Stomach (tissue), 19 donors: ENCODE measurements at places on chromosomes 13 and 19. TPM values are rescaled to one million over a fixed set of nuclear protein-coding genes. Genes with fewer than 3 reads are reported as not detected.
A peak's percentile ranks its signal among the peaks of the same experiment; 100 is the strongest.

- no peak overlapping the region for H3K4me3 ChIP-seq
- no peaks in the 10 kb centered on the region for H3K27me3 ChIP-seq
- no peak overlapping the region for H3K27ac ChIP-seq
- peaks cover 29% of the 10 kb centered on the region for H3K36me3 ChIP-seq
Measured at GRCh38 chr19:19674315-19674714, 5.7 kb downstream of the ZNF101 start.

DNA sequence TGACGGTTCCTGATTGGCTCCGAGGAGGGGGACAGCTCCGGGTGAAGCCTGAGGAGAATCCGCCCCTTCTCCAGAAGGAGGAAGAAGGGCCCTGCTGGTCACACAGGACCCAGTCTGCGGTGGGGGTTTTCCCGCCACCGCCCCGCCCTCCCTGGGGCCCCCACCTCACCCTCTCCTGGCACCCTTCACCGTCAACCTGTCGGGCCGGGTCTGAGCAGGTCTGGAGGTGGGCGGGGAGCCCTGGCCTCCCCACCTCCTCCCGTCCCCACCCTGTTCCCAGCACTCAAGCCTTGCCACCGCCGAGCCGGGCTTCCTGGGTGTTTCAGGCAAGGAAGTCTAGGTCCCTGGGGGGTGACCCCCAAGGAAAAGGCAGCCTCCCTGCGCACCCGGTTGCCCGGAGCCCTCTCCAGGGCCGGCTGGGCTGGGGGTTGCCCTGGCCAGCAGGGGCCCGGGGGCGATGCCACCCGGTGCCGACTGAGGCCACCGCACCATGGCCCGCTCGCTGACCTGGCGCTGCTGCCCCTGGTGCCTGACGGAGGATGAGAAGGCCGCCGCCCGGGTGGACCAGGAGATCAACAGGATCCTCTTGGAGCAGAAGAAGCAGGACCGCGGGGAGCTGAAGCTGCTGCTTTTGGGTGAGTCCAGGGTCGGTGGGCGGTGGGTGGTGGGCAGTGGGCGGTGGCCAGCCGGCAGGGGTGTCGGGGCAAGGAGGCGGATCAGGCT, at the start of gene GNA15:
Gene GNA15, plus strand, starts transcription at position 73 of the 723 bp plus-strand sequence. Its CDS starts 418 bp downstream, at position 491.
- H3K4me1 ChIP-seq: no peaks in the 10 kb centered on the region
- no peak within 1 kb of the TSS for H3K27ac ChIP-seq
- peak; percentile 80 for DNase-seq

Gene ZNF534
- total RNA-seq: not detected

DNA sequence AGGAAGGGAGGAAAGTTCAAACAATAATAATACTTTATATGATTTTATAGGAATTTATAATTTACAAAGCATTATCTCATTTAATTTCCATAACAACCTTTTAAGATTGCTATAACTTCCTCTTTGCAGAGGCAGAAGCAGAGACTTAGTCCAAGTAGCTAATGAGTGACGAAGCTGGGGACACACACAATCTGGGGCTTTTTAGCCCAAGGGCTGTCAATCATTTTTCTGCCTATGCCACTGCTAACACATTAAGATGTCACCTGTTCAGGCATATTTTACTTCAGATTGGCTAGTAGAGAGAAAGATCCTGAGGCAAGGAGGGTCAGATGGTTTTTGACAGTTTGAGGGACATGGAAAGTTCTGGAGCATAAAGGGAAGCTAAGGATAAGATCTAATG, 12.6 kb downstream of the SCEL start:
- no peak for DNase-seq
- no peaks in the 10 kb centered on the region for H3K27me3 ChIP-seq
- no peak overlapping the region for H3K27ac ChIP-seq
- H3K4me3 ChIP-seq: no peak overlapping the region
- no peaks in the 10 kb centered on the region for H3K36me3 ChIP-seq
- peaks cover 12% of the 10 kb centered on the region for H3K4me1 ChIP-seq

DNA sequence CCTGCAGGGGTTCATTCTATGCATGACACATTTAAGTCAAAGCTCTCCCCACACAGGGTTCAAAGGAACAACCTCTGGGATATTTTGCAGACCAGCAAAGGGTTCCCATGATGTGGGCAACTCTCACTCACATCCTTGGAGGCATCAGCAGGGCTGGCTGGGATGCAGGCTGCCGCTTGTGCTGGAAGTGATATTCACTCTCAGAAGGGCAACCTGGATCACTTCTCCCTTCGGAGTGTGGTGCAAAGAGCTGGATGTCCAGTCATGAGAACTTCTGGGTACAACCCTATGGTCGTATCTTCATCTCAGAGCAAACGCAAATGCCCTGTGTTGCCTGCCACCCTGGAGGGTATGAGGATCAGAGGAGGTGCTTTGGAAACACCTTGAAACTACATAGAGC, 98.6 kb downstream of the ZDHHC20 start:
- no peaks in the 10 kb centered on the region for H3K36me3 ChIP-seq
- no peak for DNase-seq
- H3K27me3 ChIP-seq: no peaks in the 10 kb centered on the region
- H3K4me3 ChIP-seq: no peak overlapping the region
- no peaks in the 10 kb centered on the region for H3K4me1 ChIP-seq

Gene LGALS14
- total RNA-seq: not detected

- DNase-seq: no peak
- H3K36me3 ChIP-seq: no peaks in the 10 kb centered on the region
- H3K4me1 ChIP-seq: no peaks in the 10 kb centered on the region
Measured at GRCh38 chr13:109254274-109254673, 532.1 kb downstream of the IRS2 start.

Gene LHB
- not detected for total RNA-seq

DNA sequence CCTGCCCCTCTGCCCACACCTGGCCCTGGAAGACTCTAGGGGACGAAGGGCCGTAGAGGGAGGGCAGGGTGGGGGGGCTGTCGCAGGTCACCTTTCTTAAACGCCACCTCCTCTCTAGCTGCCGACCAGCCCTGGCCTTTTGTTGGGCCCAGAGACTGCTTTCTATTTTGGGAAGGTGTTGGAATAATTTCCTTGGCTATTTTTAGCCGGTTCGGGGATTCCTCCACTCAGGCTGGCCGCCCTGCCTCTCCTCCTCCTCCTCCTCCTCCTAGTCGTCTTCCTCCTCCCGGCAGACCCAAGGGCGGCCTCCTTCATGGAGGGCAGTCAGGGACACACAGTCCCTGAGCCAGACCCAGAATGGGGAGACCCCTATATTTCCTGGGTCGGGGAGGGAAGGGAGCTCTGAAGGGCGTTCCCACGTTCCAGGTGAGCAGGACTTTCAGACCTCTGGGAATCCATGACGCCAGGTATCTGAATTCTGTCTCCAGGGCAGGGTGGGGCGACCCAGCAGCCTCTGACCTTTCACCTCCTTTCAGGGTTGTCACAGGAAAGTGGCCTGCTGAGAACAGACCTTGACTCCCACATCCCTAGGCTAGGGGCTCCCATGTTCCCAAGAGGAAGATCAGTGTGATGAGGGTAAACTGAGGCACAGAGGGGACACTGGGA, 19.9 kb downstream of the GADD45B start:
- peak overlapping the region; percentile 87 for H3K27ac ChIP-seq
- H3K27me3 ChIP-seq: no peaks in the 10 kb centered on the region
- no peak for DNase-seq
- no peaks in the 10 kb centered on the region for H3K36me3 ChIP-seq
- H3K4me3 ChIP-seq: peak overlapping the region; percentile 57
- peaks cover 25% of the 10 kb centered on the region for H3K4me1 ChIP-seq

Gene MYO1F
- 10.5 TPM for total RNA-seq

DNA sequence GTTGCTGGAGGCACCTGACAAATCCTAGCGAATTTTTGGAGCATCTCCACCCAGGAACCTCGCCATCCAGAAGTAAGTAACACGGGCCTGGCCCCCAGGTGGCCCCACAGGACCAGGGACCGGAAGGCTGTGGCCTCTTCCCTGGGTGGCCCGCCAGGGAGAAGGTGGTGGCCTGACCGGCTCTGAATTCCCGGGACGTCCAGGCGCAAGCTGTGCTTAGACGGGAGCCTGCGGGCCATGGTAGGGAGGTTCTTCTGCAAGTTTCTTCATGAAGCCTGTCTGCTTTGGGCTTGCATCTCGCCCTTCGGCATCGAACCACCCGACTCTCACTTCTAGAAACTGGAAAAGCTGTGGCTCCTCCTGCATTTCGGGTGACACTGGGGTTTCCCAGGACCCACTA, 47.4 kb downstream of the KDM4B start:
- no peak overlapping the region for H3K27ac ChIP-seq
- H3K4me3 ChIP-seq: no peak overlapping the region
- DNase-seq: no peak
- no peaks in the 10 kb centered on the region for H3K27me3 ChIP-seq
